Activated CD8-positive, alpha-beta memory T cell treated with anti-CD3 and anti-CD28 coated beads, Interleukin-2, amount 10 ng/mL, durations not matched to agents 7 days and 5 days (primary cell): ENCODE measurements at places on chromosomes 11 and 22. TPM values are rescaled to one million over a fixed set of nuclear protein-coding genes. Genes with fewer than 3 reads are reported as not detected.
A peak's percentile ranks its signal among the peaks of the same experiment; 100 is the strongest.

DNA sequence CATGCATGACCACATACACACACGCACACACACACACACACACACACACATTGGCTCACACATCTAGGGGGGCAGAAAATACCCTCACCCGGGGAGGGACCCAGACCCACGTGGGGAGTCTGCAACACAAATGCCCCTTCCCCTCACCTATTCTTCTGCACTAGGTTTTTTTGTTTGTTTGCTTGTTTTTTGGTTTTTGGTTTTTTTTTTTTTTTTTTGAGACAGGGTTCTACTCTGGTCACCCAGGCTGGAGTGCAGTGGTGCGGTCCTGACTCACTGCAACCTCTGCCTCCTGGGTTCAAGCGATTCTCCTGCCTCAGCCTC lies 28.4 kb downstream of the WEE1 start:
- H3K27me3 ChIP-seq, result peaks cover 18% of the 10 kb centered on the region
- H3K27ac ChIP-seq, result peak overlapping the region; percentile 85
- H3K36me3 ChIP-seq, result no peaks in the 10 kb centered on the region
- H3K4me1 ChIP-seq, result peaks cover 32% of the 10 kb centered on the region
- no peak for DNase-seq

DNA sequence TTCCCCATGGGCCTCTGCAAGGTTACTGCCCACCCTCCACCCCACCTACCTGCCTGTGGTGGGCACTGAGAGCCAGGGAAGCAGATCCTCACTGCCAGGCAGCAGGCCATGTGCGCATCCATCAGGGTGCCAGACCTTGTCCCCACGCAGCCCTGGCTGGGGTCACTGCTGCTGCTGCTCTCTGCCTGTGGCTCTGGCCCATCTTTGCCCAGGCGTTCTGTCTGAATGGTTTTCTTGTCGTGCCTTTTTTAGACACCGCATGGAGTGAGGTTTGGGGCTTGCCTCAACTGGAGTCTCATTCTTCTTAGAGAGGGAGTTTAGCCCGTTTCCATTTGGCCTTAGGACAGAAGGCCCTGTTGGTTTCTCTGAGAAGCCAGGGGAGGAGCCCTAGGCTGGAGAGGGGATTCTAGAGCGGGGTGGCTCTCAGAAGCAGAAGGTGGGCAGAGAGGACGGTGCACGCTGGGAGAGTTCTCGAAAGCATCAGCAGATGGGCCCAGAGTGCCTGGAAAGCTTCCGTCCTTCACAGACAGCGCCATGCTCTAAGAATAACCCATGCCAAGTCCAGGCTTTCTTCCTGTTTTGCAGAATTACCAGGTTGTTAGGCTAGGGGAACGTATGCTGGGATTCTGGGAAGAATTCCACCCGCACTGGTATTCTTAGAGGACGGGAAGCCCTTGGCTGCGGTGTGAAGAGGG lies 8.1 kb downstream of the TANGO2 start:
- H3K4me3 ChIP-seq, result no peak overlapping the region
- peaks cover 19% of the 10 kb centered on the region for H3K4me1 ChIP-seq
- DNase-seq, result no peak
- H3K36me3 ChIP-seq, result no peaks in the 10 kb centered on the region
- H3K27me3 ChIP-seq, result no peaks in the 10 kb centered on the region
- H3K27ac ChIP-seq, result no peak overlapping the region

GRCh38 chr22:23835484-23836144 lies 3.2 kb downstream of the DERL3 start:
- no peak for DNase-seq
- H3K27ac ChIP-seq, result peak overlapping the region; percentile 44
- no peak overlapping the region for H3K4me3 ChIP-seq
- H3K36me3 ChIP-seq, result peaks cover 7% of the 10 kb centered on the region

Gene GPHA2
- not detected for total RNA-seq
